ENCODE measurements at places on chromosomes 6 and 20. TPM values are rescaled to one million over a fixed set of nuclear protein-coding genes. Genes with fewer than 3 reads are reported as not detected.

GRCh38 chr20:40148886-40149285 lies 540.1 kb downstream of the MAFB start:
- no peak for DNase-seq

GRCh38 chr6:169807229-169807628 lies 55.8 kb downstream of the ERMARD start:
- DNase-seq = no peak

DNA sequence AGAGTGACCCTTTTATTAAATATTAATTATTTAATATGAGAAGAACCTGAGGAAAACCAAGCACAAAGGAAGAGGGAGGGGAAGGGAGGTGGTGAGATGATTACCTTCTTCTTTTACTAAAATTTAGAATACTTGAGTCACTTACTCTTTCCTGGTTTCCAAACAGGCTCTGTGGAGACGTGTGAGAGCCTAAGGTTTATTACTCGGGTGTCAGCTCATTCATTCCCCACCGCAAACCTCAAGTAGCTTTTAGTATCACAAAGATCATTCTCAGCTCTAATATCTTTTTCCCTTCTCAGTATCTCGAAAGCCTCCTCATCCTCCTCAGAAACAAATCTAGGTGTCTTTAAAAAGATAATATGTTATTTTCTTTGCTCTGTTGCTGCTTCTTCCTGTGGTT lies 497.2 kb upstream of the JARID2 start:
- DNase-seq = peak; percentile 5

GRCh38 chr6:139204978-139205377 lies 70.1 kb downstream of the HECA start:
- no peak for DNase-seq

- DNase-seq = no peak
Measured at GRCh38 chr6:144935661-144936060, 650.5 kb downstream of the UTRN start.

Gene TRIM40
- total RNA-seq = not detected
